Amniotic stem cell (primary cell): ENCODE measurements at places on chromosomes 13 and 19.

GRCh38 chr13:106596275-106596937 is 28.5 kb upstream of the ARGLU1 start:
- no peak for DNase-seq

DNA sequence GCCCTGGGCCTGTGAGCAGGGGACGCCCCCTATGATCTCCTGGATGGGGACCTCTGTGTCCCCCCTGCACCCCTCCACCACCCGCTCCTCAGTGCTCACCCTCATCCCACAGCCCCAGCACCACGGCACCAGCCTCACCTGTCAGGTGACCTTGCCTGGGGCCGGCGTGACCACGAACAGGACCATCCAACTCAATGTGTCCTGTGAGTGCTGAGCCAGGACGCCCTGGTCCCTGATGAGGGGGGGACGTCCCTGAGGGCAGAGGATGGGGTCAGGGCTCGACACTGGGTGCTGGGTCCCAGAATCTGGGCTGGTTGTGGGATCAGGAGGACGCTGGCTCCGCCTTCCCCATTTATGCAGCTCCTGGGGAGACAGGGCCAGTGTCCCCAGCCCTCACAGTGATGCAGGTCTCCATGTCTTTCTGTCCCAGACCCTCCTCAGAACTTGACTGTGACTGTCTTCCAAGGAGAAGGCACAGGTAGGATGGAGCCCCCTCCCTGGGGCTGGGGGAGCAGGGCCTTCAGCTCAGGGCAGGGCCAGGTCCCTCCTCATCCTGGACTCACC is 2.5 kb downstream of the SIGLEC7 start:
- DNase-seq = no peak

DNA sequence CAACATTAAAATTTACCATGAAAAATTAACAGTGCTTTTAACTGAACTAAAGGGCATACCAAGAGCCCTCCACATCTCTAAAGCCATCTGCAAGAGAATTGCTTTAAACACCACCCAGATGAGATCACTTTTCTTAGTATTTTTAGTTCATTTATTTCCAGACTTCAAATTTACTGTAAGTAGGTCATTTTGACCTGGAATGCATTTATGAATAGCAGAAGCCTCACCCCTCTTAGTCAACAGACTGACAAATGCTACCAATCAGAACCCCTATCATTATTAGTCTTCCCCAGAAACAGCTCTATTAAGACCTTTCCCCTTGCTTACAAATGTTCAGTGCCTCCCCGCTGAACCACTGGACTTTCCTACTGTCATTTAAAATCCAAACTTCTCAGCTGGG is 27.3 kb downstream of the RUBCNL start:
- peak; percentile 7 for DNase-seq

GRCh38 chr13:85519363-85519762 is 279.9 kb downstream of the SLITRK6 start:
- no peak for DNase-seq

GRCh38 chr19:50030225-50030624 is 4.4 kb downstream of the ZNF473 start:
- DNase-seq = no peak

GRCh38 chr13:50740052-50740741 is 103.3 kb downstream of the DLEU7 start:
- no peak for DNase-seq

DNA sequence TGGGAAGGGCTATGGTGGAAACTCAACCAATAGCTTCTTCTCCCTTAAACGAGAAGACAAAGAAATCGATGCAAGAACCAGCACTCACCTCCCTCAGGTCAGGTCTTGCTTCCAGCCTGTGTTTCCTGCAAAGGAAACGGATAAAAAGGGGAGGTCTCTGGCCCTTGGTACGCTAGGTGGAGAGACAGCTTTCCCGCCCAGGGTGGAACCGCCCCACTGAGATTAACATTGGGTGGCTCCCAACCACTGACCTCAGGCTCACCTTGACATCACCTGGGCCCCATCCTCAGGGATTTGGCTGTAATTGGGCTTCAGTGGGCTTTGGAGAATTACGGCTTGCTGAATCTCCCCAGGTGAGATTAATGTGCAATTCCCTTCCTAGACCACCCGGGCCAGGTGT is at the start of gene NLRP7:
Gene NLRP7, minus strand, starts transcription at position 150 of the 400 bp plus-strand sequence.
- no peak for DNase-seq

DNA sequence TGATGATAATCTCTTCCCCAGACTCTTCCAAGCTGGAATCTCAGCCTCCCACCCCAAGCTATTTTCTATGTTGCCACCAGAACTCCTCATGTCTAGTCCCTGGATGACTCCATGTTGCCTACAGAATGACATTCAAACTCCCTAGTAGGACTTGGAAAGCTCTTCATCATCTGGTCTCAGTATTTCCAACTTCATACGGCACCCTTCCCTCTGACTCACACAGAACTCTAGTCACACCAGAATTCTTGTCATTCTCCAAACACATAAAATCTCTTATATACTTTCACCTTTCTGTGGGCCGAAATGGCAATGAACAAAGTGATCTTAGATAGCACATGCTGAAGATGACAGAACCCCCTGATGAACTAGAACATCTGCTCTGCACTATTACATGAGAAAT is 86.2 kb downstream of the CAB39L start:
- no peak for DNase-seq

- DNase-seq = no peak
Observed at GRCh38 chr19:34503531-34504272, 22.1 kb downstream of the WTIP start.

DNA sequence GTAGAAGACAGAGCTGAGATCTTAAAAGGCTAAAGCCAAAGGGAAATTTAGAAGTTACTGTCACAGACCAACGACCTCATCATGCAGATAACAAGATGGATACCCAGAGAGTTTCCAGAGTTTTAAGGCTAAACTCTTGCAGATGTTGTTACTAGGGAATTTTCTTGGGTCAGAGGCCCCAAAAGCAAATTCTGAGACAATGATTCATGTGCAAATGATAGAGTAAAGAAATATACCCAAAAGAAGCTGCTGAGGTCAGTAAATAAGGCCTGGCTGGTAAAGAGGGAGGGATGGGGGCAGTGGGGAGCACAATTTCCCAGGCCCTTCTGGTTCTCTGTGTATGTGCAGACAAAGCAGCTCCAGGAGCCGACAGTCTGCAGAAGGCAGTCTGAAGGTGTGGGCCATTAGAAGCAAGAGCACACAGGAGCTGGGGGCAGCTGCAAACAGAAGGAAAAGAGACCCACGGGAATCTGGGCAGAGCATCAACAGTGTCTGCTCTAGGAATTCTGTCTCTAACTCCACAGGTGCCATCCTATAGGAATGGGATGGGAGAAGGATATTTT is 330.8 kb downstream of the TBC1D4 start:
- DNase-seq = peak; percentile 10

DNA sequence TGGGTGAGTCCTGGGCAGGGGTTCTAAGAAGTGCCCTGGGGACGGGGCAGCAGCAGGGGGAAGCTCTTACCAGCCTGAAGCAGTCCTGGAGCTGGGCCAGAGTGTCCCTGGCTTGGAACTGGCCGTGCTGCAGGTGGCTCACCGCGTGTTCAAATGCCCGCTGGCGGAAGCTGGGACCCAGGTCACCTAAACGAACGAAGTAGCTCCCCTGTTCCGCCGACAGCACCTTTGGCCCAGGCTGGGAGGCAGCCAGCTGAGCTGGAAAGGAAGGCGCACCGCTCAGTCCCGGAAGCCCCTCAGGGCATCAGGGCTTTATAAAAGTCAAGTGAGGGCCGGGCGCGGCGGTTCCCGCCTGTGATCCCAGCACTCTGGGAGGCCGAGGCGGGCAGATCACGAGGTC is 9.6 kb downstream of the PLIN4 start:
- no peak for DNase-seq

- DNase-seq = no peak
Observed at GRCh38 chr13:59230484-59231264, 933.1 kb downstream of the DIAPH3 start.

GRCh38 chr19:54247106-54247930 is 4.7 kb upstream of the LILRA6 start:
- no peak for DNase-seq

GRCh38 chr19:27974082-27974513 is 1238.9 kb downstream of the UQCRFS1 start:
- no peak for DNase-seq

GRCh38 chr13:28373810-28374209 is 121.1 kb downstream of the FLT1 start:
- DNase-seq = no peak

DNA sequence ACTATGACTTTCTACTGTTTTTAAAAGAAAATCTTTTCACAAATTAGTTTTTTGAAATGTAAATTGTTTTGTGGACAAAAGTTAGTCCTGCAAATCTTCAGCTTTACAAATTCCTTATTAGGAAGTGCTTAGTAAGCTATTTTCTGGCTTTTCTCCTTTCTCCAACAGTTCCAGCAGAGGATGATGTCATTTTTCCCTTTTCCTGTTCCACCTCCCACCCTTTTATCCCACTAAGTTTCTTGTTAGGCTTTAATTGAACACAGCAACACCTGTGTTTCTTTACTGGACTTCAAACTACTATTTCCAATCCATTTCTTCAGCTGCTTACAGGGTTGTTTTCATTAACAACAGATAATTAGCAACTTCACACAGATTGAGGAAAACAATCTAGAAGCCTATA is 389.2 kb downstream of the NDFIP2 start:
- DNase-seq = no peak

DNA sequence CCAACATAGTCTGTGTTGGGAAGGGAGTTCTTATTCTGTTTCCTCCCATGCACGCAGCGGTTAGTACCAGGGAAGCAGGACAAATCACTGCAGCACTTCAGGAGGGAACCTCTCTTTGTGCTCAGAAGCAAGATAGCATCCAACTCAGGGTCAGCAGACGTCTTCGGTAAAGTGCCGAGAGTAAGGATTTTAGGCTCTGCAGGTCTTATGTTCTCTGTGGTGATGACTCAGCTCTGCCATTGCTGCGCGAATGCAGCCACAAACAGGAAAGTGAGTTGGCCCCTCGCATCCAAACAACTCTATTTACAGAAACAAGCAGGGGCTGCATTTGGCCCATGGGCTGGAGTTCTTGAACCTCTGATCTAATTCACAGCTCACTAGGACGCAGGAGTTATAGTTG is 122.1 kb upstream of the SPATA13 start:
- peak; percentile 25 for DNase-seq

- no peak for DNase-seq
Observed at GRCh38 chr19:30449078-30449590, 77.0 kb downstream of the ZNF536 start.

GRCh38 chr13:107992542-107992941 is 222.8 kb downstream of the LIG4 start:
- no peak for DNase-seq

DNA sequence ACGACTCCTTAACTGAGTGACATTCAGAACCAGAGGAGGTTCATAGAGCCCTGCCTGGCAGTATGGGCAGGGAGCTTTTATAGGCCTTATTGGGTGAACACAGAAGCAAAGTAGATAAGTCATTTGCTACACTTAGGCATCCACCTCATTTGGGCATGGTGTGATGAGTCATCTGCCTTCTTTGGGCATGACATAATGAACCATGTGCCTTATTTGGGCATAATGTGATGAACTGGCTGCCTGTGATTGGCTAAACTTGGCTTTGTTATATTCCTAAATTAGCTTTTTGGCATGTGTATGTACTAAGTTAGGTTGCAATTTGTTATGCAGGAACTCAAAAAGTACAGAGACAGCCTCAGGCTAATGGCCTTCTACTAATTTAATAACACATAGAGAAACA is 2210.2 kb upstream of the PCDH20 start:
- no peak for DNase-seq

DNA sequence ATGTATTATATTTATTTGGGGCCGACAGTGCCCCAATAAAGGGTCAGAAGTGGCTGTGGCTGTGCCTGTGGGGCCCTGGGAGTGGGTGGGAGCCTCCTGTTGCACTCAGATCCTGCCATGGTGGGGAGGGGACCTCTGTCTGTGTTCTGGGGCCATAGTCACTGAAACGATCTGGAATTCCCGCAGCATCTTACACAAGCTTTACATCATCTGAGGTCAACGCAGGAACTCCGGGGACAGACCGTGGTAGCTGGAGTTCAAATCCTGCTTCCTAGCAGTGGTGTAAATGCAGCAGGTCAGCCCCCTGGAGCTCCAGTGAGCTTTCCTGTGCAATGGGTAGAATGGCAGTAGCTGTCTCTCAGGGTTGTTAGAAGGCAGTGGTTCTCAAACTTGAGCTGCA is 3.9 kb upstream of the SCN1B start:
- no peak for DNase-seq

DNA sequence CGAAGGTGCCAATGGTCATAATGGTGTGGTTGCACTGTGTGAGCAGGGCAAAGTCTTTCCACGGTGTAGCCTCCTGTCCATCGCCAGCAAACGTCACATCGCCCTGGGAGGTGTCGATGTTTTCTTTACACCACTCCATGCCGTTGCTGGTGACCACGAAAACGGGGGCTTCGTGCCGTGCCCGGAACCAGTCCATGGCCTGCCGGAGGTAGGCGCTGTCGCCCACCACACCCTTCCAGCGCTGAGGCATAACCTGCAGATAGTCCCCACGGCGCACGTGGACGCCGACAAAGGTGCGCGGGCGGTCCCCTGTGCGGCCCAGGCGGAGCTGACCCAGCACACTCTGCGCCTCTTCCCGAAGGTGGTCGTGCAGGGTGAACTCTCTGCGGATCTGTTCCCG is 2.1 kb downstream of the FUT1 start:
- DNase-seq = no peak

DNA sequence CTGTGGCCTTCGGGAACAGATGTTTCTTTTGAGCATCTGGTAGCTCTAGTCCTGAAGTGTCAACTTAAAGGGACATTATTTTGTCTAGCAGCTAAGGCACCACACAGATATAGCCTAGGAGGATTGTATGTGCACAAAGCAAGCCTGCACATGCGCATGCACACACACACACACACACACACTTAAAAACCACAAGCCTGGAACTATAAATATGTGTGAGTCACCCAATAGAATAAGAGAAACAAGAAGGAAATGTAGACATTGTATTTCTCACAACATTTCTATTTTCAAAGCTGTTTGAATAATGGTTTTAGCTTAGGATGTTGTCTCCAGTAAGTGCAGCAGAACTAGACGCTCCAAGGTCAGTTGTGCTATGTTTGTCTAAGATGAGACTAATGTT is 516.5 kb downstream of the SUCLA2 start:
- DNase-seq = no peak
